ENCODE measurements at places on chromosomes 11 and 22. TPM values are rescaled to one million over a fixed set of nuclear protein-coding genes. Genes with fewer than 3 reads are reported as not detected.

The DMC1 gene
- total RNA-seq = 12.6 TPM

The CDC42BPG gene
- 0.65 TPM for total RNA-seq

The APOL5 gene
- not detected for total RNA-seq

The NRXN2 gene
- 0.08 TPM for total RNA-seq

The POU2AF2 gene
- not detected for total RNA-seq

The APLNR gene
- total RNA-seq = not detected

The ASPHD2 gene
- total RNA-seq = 11.8 TPM

The LRRC75B gene
- 0.93 TPM for total RNA-seq

Data from activated CD4-positive, alpha-beta memory T cell treated with anti-CD3 and anti-CD28 coated beads, Interleukin-2, amount 10 ng/mL, durations not matched to agents 7 days and 5 days (primary cell).